ENCODE measurements at places on chromosomes 5 and 9.

DNA sequence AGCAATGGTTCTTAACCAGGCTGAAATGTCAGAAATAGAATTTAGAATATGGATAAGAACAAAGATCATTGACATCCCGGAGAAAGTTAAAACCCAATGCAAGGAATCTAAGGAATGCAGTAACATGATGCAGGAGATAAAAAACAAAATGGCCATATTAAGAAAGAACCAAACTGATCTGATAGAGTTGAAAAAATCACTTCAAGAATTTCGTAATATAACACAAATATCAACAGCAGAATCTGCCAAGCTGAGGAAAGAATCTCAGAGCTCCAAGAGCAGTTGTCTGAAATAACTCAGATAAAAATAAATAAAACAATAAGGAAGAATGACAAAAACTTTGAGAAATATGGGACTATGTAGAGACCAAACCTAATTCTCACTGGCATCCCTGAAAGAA lies 37.8 kb upstream of the TAS2R1 start:
- DNase-seq = no peak

GRCh38 chr5:53430618-53431252 lies 49.7 kb upstream of the FST start:
- no peak for DNase-seq

DNA sequence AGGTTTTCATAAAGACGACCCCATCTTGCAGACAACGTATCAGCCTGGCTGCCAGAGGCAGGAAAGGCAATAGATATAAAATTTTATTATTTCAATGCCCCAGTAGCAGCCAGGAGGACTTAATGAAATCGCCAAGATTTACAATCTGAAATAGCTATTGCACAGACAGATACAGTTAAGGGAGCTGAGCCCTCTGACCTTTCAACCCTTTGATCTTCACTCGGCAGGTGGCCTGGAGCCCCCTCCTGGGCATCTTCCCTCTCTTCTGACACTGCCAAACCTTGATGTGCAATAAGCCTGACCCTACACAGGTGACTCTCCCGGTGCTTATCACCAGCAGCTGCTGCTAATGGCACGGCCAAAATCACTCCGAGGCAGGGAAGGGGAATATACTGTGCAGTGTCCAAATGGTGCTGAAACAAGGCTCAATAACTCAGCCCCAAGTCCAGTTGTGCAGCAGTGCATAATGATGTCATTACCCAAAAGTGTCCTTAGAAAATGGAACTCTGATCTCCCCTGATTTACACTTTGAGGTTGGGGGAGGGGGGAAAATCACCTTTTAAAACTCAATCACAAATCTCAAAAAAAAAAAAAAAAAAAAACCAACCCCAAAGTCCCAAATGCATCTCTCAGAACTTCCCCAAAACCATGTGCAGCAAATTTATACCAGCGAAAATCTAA lies 242.0 kb downstream of the CRB2 start:
- DNase-seq = no peak

DNA sequence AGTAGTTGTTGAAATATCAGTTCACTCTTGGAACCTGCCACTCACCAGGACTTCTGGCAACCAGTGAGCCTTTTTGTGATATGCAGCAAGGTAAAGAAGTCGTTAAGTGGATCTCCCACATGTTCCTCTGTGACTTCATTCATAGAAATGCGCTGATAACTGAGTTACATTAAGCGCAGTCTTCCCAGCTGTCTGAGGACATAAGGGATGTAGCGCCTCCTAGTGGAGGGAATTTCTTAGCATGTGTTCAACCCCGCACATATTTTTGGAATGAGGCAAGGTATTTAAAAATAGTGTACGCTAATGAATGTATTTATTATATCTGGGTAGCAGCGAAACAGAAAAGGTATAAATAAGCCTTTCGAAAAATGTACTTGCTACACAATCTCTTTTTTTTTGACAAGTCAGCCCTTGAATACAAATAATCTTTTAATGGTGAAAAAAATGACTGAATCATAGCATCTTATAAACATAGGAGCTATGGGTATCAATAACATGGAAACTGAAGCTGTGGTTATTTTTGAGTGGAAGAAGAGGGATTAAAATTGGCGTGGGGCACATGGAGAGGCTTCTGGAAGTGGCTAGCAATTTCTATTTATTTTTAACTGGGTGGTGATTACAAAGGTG lies 38.0 kb downstream of the PALM2AKAP2 start:
- DNase-seq = peak; percentile 45

- no peak for DNase-seq
These were observed 209.5 kb downstream of the DCP2 start for GRCh38 chr5:113186061-113186460.

DNA sequence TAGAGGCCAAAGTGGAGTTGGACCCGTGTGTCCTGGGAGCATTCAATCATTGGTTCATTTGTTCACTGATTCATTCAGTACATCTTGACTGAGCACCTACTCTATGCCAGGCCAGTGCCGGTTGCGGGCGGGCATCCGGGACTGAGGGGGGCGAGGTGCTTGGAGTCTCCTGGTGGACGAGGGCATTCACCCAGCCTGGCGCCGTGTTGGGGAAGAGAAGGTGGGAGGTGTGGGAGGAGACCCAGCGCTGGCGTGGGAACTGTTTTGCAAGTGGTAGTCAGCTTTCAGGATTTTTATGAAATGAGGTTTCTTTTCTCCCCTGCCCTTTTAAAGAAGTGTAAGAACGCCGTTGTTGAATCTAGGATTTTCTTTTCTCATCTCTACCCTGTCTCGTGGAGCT lies 37.2 kb downstream of the NCS1 start:
- DNase-seq = no peak

GRCh38 chr5:177265395-177265794 lies 38.1 kb downstream of the RAB24 start:
- DNase-seq = no peak

DNA sequence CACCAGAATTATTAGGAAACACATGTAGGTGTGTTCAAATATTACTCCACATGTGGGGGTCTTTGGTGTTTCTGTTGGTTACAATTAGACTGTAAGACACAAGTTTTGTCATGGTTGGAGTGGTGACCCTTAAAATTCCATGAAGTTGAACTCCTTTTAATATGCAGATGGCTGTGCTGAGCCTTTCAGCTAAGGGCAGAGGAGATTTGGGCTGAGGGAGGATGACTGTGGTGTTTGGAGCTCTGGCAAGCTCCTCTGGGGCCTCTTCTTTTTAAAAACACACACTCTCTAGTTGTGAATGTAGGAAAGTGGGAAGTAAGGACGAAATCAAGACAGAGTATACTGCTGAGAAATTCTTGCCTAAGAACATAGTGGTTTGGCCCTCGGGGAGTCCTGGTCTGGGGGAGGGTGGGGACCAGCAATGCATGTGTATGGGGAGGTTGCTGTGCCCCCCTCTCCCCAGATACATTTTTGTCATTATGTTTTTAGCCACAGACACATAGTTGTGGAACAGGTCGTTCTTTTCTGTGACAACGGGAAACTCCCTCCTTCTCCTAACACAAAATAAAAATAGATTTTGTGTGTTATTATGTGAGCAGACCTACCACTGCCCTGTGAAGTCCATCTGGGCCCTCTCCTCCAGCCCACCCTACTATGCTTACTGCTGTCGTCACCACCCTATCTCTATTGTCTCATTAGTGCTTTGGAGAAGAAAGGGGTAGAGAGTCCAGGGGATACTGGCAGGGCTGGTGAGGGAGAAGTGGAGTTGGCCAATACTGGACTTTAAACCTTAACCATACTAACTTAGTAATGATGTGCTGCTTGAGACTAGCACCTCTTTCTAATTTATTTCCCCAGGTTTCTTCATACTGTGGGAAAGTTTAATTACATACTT lies 10.0 kb downstream of the SMARCA2 start:
- no peak for DNase-seq

GRCh38 chr9:105978826-105979225 lies 284.5 kb downstream of the TMEM38B start:
- DNase-seq = peak; percentile 10

- DNase-seq = no peak
These were observed 6.8 kb upstream of the RECK start for GRCh38 chr9:36029765-36030528.

DNA sequence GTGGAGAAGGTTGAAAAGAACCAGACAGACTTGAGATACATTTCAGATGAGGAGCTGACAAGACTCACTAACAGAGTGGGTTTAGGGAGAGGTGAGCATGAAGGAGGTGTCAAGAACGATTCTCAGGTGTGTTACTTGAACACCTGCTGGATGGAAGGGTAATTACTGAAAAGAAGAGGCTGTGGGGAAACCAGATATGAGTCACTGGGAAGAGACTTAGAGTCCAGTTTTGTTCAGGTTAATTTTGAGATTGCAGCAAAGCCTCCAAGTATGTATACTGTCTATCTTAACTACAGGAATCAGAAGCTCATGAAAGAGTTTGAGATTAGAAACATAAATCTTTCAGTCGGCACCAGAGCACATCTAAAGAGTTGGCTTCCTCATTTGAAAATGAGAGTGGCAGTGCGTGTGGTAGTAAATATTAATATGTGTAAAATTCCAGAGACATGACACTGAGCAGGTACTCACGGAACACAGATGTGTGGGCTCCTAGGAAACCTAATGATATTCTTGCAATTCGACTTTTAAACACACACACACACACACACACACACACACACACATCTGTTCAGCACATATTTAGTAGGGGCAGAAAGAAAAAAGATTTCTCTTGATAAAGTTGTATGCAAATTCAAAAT lies 197.1 kb downstream of the CDH18 start:
- no peak for DNase-seq

DNA sequence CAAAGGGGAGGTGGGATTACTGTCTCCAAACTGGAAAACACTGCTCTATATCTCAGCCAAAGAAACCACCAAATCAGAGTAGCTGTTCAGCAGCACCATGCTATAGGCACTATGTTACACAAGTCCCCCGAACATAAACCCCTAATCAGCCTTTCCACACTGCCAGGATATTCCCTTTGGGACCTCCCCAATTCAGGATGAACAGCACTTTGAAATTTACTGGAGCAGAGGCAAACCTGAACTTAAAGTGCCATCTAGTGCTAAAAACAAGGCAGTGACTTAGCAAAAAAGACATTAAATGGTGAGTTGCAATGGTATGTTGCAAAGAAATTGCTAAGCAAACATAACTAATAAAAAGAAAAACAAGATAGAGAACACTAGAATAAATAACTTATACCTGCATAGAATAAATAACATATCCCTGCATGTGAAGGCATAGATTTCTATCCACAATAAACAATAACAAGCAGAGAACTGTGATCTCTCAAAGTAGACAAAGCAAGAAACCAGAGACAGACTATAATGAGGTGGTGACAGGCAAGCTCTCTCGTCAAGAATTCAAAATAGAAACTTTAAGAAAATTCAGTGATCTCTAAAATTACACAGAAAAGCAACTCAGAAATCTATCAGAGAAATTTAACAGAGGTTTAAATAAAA lies 584.4 kb upstream of the ACO1 start:
- DNase-seq = no peak

DNA sequence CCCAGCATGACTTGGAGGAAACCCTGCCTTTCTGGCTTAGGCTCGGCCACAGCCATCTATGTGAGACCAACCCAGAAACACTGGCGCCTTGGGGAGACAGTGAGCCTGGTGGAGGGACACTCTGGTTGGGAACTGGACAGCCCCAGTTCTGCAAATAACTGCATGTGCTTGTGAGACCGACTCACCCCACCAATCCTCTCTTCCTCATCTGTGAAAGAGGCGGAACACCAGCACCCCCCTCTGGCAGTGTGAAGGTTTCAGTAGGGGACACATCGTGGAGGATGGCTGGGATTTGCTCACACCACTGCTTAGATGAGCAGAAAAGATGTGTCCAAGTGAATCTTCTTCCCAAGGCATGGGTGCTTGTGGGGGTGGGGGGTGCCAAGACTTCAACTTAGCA lies 43.4 kb upstream of the N4BP3 start:
- no peak for DNase-seq

- no peak for DNase-seq
These were observed 17.3 kb downstream of the MAMDC2 start for GRCh38 chr9:70060883-70061507.

DNA sequence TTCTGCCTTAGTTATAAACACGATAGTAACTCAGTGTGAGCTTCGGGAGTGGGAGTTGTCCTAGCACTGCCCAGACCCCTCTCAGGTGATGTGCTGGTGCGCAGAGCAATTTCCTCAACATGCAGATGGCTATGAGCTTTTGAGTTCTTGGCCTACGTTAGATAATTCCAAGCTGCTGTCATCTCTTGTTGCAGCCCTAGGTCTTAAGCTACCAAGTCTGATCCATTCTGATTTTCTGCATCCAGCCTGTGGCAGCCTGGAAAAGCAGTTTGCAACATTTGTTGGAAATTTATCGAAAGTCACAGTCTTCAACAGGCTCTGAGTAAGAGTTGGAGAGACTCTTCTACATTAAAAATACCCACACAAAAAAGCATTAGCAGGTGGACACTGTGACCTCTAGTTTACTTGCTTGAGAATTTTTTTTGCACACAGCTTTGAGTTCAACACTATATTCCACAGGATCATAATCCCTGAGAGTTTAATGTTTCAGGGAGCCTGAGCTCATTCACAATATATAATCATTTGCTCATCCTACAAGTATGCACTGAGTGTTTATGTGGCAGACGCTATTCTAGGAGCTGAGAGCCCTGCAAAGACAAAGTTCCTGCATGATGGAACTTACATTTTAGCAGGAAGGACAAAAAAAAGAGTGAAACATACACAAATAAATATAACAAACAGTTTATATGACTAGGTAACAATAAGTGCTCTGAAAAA lies 91.6 kb downstream of the UBE2QL1 start:
- DNase-seq = no peak

DNA sequence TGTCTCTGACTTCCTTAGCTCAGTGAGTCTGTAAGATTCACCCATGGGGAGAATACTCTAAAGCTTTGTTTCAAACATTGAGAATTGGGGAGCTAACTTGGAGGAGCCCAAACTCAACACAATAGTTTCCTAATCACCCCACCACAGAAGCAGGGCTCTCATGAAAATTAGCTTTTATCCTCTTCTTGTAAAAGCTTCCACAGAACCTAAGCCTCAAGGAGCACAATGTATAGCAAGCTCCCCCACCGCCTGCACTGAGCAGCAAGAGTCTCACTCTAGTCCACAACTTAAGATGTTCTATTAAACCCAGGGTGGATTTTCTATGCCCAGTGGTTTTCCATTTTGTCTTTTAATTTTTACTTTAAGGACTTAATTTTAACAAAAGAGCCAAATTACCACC lies 48.9 kb upstream of the GRHPR start:
- DNase-seq = no peak

GRCh38 chr5:10303699-10304170 lies 4.0 kb downstream of the CMBL start:
- no peak for DNase-seq

GRCh38 chr9:87859786-87860185 lies 22.9 kb upstream of the SPATA31E1 start:
- DNase-seq = no peak

Data from SK-N-SH (cell line).